Epithelial cell of prostate (primary cell): ENCODE measurements at places on chromosomes 7 and 10.

DNA sequence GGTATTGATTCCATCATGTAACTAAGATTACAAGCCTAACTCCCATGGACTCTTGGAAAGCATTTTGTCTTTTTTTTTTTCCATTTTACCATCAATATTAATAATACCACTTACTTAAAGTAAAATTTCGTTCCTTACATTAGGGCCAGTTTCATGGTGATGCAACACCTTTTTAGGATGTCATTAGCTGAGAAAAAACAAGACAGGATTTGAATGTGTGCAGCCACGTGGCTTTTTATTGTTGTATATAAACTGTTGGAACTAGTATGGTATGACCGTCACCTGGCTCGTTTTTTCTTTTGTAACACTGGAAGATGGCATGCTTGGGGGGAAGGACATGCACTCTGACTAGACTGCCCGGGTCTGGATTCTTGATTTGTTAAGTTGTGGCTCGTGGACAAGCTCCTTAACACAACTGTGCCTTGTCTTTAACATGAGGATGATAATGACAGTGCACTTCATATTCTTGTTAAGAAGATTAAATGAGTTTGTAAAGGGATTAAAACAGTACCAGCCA, 42.1 kb downstream of the ARHGAP21 start:
- peak; percentile 5 for DNase-seq

DNA sequence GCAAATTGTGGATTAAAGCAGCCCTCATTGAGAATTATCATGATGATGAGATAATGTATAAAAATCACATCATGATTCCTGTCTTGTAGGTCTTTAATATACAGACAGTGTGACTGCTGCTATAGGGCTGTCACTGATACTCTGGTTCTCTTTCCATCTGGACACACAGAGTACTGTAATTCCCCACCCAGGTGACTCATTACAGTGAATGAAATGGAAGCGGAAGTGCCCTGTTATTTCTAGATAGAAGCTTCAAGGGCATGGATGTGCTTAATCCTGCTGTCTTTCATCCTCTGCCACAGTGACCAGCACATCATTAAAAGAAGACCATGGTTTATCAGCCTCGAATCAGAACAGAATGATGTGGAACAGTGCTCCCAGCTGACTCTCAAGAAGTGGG, 1234.0 kb downstream of the SORCS3 start:
- DNase-seq = no peak

DNA sequence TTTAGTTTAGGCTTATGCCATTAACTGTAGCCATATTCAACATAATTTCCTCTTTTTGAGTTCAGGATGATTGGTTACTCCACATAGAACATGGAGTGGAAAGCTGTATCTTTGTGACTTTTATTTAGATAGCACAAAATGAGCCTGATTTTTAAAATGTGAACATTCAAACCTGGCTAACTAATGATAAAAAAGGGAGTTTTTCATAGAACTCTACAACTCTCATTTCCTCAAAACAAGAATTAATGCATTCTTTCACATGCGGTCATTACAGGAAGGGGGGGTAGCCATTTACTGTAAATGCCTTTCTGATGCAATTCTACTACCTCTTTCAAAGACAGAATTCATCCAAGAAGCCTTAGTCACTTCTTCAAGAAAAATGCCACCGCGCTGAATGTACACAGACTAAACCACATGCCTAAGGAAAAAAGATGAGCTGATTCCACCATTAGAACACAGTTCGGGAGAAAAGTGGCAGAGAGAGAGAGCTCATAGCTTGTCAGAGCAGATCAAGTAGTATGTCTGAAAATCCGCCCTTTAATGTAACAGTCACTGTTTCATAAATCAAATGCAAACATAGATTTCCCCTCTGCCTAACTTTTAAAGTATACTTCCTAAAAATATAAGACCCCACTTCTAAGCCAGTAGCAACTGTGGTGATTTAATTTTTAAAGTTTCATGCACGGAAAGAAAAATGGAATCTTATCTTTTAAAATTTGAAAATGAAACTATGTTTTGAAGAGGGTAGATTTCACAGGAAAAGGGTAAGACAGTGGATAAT, 226.4 kb upstream of the KLF14 start:
- DNase-seq = peak; percentile 83

DNA sequence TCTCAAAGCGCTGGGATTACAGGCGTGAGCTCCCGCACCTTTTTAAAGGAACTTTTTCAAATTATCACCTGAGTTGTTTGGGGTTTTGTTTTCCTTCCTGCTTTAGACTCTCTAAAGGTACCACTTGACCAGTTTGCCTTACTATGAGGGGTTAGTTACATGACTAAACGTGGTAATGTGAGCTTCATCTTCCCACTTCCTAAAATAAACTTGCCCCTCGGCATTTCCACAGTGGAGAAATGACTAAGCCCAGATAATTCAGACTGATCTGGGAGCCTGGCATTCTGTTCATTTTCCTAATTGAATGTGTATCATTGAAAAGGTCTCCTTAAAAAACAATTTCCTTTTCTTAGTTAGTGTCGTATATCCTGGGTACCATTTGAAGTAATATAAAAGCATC, 163.4 kb downstream of the PLXDC2 start:
- DNase-seq = no peak

GRCh38 chr10:99534450-99534938, 1.8 kb downstream of the NKX2-3 start:
- DNase-seq = no peak

DNA sequence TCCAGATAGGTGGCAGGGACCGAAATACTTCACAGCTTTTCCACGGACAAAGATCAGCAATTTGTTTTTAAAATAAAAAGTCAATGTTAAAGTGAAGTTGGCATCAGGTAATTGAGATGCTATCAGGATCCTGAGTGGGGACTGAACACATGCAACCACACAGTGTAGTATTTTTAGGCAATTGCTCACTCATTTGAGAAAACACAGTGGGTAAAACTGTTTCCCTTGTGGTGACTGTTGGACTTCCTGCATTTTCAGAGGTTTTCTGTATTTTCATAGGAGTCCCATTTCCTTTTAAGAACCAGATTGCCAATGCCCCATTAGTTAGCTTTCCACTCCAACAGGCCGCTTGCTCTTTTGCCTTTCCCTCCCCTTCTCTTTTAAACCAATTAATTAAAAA, 159.5 kb upstream of the ZNF32 start:
- DNase-seq = no peak

- DNase-seq = no peak
Observed at GRCh38 chr7:142420554-142421362, 162.9 kb upstream of the PRSS58 start.

DNA sequence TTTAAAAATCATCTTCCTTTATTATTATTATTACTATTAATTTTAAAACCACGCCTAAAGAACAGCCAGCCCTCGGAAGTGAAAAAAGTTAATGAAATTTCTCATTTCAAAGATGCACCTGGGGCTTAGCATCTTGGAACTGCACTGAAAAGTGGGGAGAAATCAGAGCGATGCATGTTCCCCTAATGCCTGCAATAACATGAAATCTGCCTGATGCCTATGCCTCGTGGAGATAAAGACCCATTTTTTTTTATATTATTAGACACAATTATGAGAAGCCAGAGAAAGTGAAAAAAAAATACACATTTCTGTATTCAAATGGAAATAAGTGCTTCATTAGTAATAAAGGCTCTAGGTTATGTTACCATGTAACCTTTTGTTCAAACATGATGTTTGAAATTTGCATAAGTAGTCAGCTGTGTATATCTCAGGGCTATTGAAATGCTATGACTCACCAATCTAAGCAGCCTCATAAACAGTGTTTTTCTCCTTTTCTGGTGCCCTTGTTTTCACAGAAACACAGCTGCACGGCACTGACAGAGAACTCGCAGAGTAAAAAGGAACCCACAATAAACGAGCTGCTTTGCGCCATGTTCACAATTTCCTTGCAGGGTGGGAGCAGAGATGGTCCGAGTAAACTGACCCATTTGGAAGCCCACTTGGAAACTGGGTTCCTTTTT, 175.8 kb upstream of the PRKCQ start:
- DNase-seq = no peak

- no peak for DNase-seq
Observed at GRCh38 chr10:74290708-74291107, 139.7 kb downstream of the ADK start.

- no peak for DNase-seq
Observed at GRCh38 chr10:19783721-19784120, 32.5 kb upstream of the PLXDC2 start.

DNA sequence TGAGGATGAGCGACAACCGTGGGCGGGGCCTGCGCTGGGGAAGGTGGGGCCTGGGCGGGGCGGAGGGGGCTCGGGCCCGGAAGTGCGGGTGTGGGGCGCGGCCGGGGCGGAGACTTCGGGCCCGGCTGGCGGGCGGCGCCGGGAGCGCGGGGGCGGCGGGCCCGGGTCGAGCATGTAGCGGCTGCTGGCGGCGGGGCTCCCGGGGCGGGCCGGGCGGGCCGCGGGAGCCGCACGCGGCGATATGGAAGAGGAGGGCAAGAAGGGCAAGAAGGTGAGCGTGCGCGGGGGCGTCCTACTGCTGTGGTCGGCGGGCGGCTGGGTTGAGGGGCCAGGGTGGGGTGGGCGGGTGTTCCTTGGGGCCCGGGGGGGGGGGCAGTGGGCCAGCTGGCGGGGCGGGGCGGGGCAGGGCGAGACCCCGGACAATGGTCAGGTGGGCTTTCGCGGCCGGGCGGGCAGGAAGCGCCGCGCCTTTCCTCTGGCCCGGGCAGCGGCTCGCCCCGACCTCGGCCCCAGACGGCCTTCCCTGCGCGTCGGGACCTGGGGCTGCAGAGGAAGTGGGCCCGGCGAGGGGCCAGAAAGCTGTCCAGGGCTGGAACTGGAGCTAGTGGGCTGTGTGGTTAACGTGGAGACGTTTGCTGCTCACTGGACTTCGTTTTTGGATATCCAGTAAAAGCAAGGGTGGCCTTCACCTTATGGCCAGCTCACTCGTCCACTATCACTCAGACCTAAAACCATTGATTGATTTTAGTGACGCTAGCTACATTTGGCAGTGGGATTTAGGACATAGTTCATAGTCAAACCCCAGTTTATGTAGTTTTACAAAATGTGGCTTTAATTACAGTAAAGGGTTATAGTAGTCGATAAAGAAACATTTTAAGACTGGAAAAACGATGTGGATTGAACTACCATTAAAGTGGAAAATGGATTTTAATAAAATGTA, at the start of gene CCM2:
Gene CCM2 (plus strand): TSS at position 109 of the 940 bp plus-strand sequence. CDS start 133 bp downstream, at position 242.
- DNase-seq = no peak

- no peak for DNase-seq
Observed at GRCh38 chr10:59027975-59028655, 148.3 kb upstream of the PHYHIPL start.

- DNase-seq = no peak
Observed at GRCh38 chr7:45216181-45216580, 58.6 kb downstream of the RAMP3 start.

DNA sequence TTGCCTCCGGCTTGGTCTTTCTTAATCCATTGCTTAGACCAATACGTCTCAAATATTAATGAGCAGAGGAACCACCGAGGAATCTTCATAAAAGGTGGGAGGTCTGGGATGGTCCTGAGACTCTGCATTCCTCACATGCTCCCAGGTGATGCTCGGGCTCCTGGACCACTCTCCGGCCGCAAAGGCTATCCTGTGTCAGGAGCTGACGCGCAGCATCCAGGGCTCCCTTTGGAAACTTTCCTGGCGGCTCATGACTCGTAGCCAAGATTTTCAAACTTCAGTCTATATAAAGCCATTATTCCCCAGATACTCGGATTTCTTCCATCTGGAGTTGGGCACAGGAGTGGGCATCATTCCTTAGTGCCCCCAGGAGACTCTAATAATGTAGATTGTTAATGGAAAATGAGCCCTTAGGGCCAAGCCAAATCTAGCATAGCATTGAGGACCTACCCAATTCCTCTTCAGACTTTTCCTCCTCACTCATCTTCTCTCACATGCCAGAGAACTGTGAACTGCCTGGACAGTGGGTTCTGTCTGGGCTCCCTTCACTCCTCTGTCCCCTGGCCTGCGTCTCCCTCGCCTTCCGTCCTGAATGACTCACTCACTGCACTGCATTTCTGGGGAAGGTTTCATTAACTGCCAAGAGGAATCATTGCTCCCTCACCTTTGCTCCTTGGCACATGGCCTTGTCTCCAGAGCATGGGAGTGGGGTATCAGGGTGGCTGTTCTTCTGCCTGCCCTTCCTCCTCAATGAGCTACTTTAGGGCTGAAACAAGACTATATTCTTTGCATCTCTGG, 89.3 kb downstream of the MKI67 start:
- no peak for DNase-seq

- no peak for DNase-seq
Observed at GRCh38 chr10:22856444-22857074, 71.3 kb upstream of the ARMC3 start.

DNA sequence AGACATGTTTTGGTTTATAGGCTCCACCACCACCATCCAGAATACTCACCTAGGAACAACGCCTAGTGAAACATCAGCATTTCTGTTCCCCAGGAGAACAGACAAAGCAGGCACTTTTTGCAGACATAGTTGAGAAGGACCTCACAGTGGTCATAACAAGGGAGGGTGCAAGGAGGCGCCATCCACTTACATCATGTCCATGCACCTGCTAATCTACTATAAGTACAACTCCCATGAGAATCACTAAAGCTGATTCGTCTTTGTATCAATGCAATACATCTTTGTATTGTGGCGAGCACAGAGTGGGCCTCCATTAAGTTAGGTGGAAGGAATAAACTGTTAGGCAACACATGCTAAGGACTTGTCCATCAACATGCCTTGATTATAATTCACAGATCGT, 207.1 kb downstream of the KCNMA1 start:
- no peak for DNase-seq

GRCh38 chr10:124416733-124417132, 2.0 kb downstream of the OAT start:
- DNase-seq = no peak

GRCh38 chr10:129774082-129774735, 189.9 kb downstream of the EBF3 start:
- DNase-seq = no peak

- peak; percentile 29 for DNase-seq
Observed at GRCh38 chr7:95441042-95441823, 6.4 kb upstream of the PON2 start.

DNA sequence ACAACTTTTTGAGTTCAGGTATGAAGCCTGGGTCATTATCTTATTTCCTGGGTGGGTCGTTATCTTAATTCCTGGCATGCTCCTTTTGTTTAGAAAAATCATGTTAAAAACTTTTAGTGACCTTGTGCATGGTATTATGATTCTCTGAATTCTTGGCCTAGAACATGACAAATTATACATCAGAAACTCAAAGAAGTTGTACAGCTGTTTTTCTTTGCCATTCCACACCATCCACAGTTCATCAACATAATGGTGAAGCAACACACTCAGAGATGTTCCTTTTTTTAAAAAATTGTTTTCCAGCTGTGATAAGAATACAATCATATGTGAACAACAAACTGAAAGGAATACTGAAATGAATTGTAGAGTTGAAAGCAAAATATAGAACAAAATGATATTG, 149.2 kb upstream of the SEMA3D start:
- DNase-seq = no peak
